T-helper 22 cell (primary cell): ENCODE measurements at places on chromosomes 1 and 21.

GRCh38 chr1:6141592-6141991 is 38.5 kb downstream of the CHD5 start:
- DNase-seq = no peak

DNA sequence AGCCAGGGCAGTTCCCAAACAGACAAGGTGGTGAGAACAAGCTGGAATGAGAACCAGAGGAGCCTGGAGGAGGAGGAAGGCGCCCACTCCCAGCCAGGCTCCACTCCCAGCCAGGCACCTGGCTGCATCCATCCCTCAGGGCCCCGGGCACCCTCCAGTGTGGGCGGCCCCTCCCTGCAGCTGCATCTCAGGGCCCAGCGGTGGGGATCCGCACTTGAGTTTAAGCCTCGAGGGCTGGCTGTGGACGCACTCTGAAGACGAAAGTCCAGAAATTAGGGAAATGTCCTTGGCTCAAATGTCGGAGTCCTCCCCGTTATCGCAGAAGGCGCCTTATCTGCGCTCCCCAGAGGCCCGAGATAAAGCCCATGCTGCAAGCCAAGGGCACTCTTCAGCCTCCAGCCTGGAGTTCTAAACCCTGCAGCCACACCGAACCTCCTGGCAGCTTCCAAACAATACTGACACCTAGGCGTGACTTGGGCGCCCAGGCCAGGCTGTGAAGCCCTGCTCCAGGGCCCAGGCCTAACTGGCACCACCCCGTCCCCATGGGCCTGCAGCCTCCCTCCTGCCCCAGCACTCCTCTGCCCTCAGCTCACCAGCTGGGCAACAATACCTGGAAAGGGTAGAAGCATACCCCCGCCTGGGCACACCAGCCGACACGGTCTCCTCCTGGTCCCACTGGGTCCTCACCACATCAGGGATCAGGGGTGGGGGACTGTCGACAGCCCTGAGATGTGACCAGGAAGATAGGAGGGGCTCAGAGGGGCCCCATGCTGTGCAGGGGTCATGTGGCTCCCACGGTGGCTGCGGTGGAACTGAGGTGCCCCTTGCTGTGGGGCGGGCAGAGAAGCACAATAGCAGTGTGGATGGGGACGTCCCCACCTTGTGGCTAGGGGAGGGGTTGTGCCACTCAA is 184.8 kb upstream of the VAMP3 start:
- DNase-seq = no peak

GRCh38 chr1:92961896-92962752 is 862 bp upstream of the DIPK1A start:
- peak; percentile 72 for DNase-seq

- DNase-seq = no peak
Measured at GRCh38 chr1:228305721-228306152, 97.9 kb downstream of the OBSCN start.

DNA sequence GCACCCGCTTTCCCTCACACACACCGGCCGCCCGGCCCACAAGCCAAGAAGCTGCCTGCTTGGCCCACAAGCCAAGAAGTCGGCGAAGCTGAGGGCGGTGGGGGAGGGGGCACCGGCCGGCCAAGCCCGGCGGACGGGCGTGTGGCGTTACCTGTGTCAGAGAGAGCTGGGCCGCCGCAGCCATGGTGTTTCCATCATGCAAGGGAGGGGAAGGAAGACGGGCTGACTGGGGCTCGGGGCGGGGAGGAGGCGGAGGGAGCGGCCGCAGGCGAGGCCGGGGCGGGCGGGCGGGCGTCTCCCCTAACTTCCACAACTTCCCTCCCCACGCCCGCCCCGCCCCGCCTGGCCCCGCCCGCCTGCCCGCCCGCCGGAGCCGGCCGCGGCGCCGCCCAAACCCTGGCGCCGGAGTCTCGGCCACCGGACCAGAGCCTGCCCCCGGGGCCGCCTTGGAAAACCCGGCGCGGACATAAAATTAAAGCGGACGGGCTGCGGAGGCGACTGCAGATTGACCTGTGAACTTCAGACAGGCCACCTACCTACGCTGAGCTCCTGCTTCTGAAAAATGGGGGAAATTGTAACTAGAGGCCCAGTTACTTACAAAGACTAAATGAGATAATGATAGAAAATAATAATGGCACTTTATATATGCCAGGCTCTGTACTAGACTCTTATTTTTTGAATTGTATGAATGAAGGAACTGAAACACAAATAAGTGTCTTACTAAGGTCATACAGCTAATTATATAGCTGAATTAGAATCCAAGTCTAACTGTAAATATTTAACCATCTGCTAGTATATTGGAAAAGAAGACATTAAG is at the start of gene EPS15:
Gene EPS15 (minus strand): TSS at position 219 of the 817 bp plus-strand sequence. CDS start 35 bp downstream, at position 184.
- DNase-seq = peak; percentile 79

- DNase-seq = no peak
Measured at GRCh38 chr1:197675583-197676208, 99.6 kb downstream of the DENND1B start.
